ENCODE measurements at places on chromosomes 2 and 18. TPM values are rescaled to one million over a fixed set of nuclear protein-coding genes. Genes with fewer than 3 reads are reported as not detected.

ALK gene
- total RNA-seq: 0.27 TPM

FNDC4 gene
- 7.3 TPM for total RNA-seq

ACMSD gene
- total RNA-seq: not detected

CYS1 gene
- total RNA-seq: 7.0 TPM

C1QL2 gene
- not detected for total RNA-seq

CHRNG gene
- total RNA-seq: not detected

TYMS gene
- total RNA-seq: 1.1 TPM

LRRTM4 gene
- total RNA-seq: 1.5 TPM

M1AP gene
- not detected for total RNA-seq

CTDP1 gene
- total RNA-seq: 14.1 TPM

Measured in fibroblast of the aortic adventitia (primary cell).